Aorta (tissue), 5 donors: ENCODE measurements at places on chromosomes 6 and 20.

- H3K27me3 ChIP-seq, result no peaks in the 10 kb centered on the region
- H3K27ac ChIP-seq, result no peak overlapping the region
- no peaks in the 10 kb centered on the region for H3K4me1 ChIP-seq
Measured at GRCh38 chr20:41415191-41415590, 48.6 kb upstream of the EMILIN3 start.

- no peak for DNase-seq
- peak overlapping the region; percentile 87 for H3K27ac ChIP-seq
- no peaks in the 10 kb centered on the region for H3K36me3 ChIP-seq
- no peaks in the 10 kb centered on the region for H3K4me1 ChIP-seq
Measured at GRCh38 chr6:1777921-1778685, 168.4 kb downstream of the FOXC1 start.

- H3K4me1 ChIP-seq, result no peaks in the 10 kb centered on the region
- H3K4me3 ChIP-seq, result no peak overlapping the region
- no peak for DNase-seq
- H3K27me3 ChIP-seq, result no peaks in the 10 kb centered on the region
- H3K27ac ChIP-seq, result no peak overlapping the region
Measured at GRCh38 chr6:70834520-70834919, 122.3 kb downstream of the B3GAT2 start.

GRCh38 chr6:168428052-168428826, 12.7 kb upstream of the SMOC2 start:
- no peaks in the 10 kb centered on the region for H3K36me3 ChIP-seq
- no peak overlapping the region for H3K27ac ChIP-seq
- DNase-seq, result no peak
- H3K27me3 ChIP-seq, result no peaks in the 10 kb centered on the region
- no peak overlapping the region for H3K4me3 ChIP-seq

DNA sequence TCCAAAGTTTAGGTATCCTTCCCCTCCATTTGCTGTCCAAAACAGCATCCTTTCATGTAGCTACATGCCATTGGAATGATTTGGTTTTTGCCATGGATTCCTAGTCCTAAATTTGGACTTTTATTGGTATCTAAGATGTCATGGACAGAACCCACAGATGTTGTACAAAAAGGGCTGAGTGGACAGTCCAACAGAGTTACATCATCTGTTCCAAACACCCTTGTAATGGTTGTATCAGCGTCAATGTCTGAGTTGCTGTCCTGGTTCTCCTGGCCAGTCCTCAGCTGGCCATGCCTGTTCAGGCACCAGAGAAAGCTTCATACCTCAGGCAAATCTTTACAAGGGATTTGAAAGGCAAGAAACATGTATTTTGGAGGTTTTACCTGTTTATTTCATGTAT, 191.3 kb downstream of the ESR1 start:
- H3K4me1 ChIP-seq, result no peaks in the 10 kb centered on the region
- H3K4me3 ChIP-seq, result no peak overlapping the region
- DNase-seq, result no peak
- no peaks in the 10 kb centered on the region for H3K36me3 ChIP-seq

DNA sequence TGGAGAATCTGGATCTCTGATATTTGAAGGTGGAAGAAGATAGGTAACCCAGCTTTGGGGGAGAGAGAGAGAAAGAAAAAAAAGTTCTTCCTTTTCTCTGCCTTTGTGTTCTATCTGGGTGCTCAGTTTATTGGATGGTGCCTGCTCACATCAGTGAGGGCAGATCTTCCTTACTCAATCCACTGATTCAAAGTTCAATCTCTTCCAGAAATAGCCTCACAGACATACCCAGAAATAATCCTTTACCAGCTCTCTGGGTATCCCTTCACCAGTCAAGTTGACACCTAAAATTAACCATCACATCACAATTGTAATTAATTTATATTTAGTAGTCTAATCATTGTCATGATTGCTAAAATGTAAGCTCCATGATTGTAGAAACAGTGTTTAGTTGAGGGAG, 189.1 kb downstream of the EPM2A start:
- DNase-seq, result no peak
- H3K27me3 ChIP-seq, result no peaks in the 10 kb centered on the region
- H3K4me3 ChIP-seq, result no peak overlapping the region
- no peaks in the 10 kb centered on the region for H3K4me1 ChIP-seq

GRCh38 chr20:41151134-41151869, 14.0 kb downstream of the PLCG1 start:
- peaks cover 4% of the 10 kb centered on the region for H3K4me1 ChIP-seq
- H3K27me3 ChIP-seq, result no peaks in the 10 kb centered on the region
- H3K36me3 ChIP-seq, result no peaks in the 10 kb centered on the region

DNA sequence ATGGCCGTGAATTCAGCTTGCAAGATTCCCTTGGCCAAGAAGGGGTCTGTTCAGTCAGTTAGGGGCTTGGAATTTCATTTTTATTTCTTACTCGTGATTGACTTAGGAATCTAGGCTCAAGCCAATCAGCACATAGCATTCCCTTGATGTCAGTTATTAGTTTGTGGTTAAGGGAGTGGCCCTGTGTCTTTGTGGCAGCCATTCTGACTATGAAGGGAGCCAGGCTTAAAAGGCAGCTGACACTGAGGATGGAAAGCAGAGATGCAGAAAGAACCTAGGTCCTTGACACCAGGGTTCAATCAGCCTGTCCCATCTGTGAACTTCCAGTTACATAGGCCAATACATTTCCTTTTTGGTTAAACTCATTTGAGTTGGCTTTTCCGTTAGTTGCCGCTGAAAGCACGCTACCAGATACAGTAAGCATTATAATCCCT, 48.1 kb downstream of the MCUR1 start:
- DNase-seq, result no peak
- H3K4me3 ChIP-seq, result no peak overlapping the region
- H3K4me1 ChIP-seq, result peaks cover 3% of the 10 kb centered on the region
- no peaks in the 10 kb centered on the region for H3K36me3 ChIP-seq
- H3K27ac ChIP-seq, result no peak overlapping the region

- no peak within 1 kb of the TSS for H3K4me3 ChIP-seq
- H3K36me3 ChIP-seq, result no peaks in the 10 kb centered on the region
- H3K27ac ChIP-seq, result no peak within 1 kb of the TSS
- no peak for DNase-seq
- no peaks in the 10 kb centered on the region for H3K27me3 ChIP-seq
Measured at GRCh38 chr6:73353636-73354593, at the start of gene DPPA5. TSS of gene DPPA5 (minus strand) at chr6:73354276. CDS start at chr6:73354225, 51 bp downstream.

DNA sequence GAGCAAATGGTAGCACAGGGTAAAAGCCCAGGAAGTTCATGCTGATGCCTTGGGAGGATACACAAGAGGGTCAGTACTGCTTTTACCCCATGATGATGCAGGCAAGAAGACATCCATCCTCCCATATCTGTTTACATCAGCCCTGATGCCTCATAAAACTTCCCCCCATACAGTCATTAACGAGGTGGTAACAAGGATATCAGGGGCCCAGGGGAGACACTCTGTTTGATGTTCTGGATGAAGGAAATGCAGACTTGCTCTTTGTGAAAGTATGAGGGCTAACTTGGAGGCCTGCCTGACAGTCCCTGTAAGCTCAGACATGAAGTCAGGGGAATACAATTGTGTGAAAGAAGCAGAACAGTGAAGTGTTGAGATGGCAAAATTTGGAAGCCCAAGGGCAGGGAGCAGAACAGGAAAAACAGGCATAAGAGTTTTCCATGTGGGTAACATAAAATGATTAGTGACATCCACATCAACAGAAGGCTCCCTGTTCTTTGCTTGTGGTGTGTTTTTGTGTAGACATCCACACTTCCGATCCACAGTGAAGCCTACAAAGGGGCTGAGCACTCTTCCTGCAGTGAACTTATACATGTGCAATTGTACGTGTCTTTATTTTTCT, 813.4 kb downstream of the MAFB start:
- no peaks in the 10 kb centered on the region for H3K4me1 ChIP-seq
- no peak overlapping the region for H3K4me3 ChIP-seq
- no peaks in the 10 kb centered on the region for H3K27me3 ChIP-seq
- H3K36me3 ChIP-seq, result no peaks in the 10 kb centered on the region
- no peak for DNase-seq

DNA sequence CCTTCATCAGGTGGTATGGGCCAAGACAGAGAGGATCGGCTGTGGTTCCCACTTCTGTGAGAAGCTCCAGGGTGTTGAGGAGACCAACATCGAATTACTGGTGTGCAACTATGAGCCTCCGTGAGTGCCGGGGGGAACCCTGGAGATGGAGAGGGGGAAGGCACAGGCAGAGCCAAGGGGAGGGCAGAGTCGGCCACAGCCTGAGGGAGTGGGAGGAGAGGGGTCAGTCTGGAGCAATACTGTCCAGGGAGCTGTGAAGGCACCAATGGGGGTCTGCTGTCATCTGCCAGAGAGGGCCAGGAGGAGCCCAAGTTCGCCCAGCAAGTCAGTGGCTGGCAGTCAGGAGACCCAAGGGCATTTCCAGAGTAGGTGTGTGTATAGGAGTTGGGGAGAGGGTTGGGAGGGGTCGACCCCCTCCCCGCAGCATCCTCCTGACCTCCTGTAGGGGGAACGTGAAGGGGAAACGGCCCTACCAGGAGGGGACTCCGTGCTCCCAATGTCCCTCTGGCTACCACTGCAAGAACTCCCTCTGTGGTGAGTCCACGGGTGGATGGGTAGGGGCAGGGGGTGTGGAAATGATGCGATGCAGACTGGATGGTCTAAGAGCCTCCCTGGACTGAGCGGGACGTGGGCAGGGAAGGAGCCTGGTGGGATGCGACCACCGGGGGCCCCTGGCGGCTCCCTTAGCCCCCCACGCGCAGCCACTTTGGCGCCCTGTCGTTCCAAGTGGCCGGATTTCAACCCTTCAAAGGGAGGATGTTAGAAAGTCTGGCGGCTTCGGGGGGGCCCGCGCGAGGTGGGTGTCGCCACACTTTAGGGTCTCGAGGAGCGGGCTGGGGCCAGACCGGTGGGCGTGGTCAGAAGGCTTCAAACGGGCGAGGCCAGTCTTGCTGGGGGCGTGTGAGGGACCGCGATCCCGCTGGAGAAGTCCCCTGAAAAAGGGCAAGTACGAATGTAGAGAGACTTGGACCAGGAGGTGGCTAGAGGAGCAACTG, 7.2 kb downstream of the PI16 start:
- no peak overlapping the region for H3K27ac ChIP-seq
- DNase-seq, result peak; percentile 72
- H3K4me1 ChIP-seq, result no peaks in the 10 kb centered on the region
- H3K36me3 ChIP-seq, result no peaks in the 10 kb centered on the region

DNA sequence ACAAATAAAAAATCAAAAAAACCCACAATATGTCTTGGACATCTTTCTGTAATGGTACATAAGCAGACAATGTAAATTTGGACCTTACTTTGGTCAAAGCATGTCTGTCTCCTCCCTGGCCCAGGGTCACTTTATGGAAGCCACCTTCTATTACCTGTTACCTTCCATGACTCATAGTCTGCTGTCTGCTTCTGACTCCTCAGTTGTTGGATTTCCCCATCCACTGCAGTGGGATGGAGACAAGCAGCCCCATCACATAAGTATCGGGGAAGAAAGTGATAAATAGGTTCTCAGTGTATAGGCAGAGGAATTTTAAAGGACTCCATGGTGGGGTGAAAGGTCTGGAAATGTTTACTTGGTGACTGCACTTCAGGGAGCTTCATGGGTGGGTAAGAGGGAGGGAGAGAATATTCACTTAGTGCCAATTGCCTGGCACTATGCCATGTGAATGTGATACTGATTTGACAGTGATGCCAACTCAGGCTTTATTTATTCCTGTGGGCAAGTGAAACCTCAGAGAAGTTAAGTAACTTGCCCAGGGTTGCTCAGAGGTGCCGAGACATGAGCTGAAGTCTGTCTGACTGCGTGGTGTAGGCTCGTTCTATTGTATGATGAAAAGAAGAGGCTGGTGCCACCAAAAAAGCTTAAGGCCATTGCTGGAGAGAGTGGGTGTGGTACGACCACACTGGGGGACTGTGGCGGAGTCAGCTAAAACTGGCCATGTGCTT, 175.6 kb upstream of the RNF24 start:
- no peak for DNase-seq
- no peaks in the 10 kb centered on the region for H3K4me1 ChIP-seq
- no peak overlapping the region for H3K27ac ChIP-seq
- no peaks in the 10 kb centered on the region for H3K36me3 ChIP-seq

DNA sequence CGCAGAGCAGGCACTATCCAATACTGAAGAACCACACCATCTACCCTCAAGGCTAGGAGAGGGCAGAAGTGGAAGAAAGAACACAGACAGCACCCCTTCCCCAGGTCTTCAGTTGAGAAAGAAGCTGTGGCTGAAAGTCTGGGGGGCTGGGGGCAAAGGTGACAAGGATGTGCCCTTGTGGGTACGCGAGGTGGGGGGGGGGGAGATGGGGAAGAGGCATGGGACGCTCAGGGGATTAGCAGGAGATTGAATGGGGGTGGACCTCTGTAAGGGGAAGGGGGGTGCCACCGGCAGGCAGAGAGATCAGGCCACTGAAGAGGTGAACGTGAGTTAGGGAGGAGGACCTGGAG, 1.1 kb downstream of the B4GALT5 start:
- DNase-seq, result no peak
- peak overlapping the region; percentile 85 for H3K4me3 ChIP-seq
- no peaks in the 10 kb centered on the region for H3K27me3 ChIP-seq
- peaks cover 13% of the 10 kb centered on the region for H3K4me1 ChIP-seq
- H3K36me3 ChIP-seq, result no peaks in the 10 kb centered on the region

DNA sequence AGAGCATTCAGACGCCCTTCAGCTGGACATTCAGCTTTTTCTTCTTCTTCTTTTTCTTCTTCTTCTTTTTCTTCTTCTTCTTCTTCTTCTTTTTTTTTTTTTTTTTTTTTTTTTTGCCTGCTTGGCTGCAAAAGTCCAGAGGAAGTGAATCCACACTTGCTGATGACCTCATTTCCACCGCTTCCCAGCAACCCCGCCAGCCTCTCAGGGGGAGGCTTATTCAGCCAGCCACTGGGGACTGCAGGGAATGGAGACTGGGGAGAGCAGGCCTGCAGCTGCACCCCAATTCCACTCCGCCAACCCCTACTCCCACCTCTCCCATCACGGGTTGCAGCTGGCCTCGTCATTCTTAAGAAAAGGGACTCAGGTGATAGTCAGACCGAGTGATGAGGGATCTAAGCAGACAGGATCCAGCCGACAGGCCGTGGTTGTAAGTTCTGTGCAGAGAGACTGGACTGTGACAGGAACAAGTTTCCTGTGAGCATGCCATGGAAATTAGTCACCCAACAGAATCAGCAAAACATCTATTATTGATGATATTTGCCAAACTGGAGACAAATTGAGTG, 59.0 kb upstream of the QKI start:
- no peaks in the 10 kb centered on the region for H3K27me3 ChIP-seq
- H3K36me3 ChIP-seq, result no peaks in the 10 kb centered on the region
- H3K4me3 ChIP-seq, result no peak overlapping the region

GRCh38 chr6:168277274-168277669, 42.3 kb downstream of the DACT2 start:
- H3K27ac ChIP-seq, result no peak overlapping the region
- H3K4me1 ChIP-seq, result no peaks in the 10 kb centered on the region
- no peak for DNase-seq
- no peaks in the 10 kb centered on the region for H3K27me3 ChIP-seq
